ENCODE measurements at places on chromosomes 7 and 10. TPM values are rescaled to one million over a fixed set of nuclear protein-coding genes. Genes with fewer than 3 reads are reported as not detected.

DNA sequence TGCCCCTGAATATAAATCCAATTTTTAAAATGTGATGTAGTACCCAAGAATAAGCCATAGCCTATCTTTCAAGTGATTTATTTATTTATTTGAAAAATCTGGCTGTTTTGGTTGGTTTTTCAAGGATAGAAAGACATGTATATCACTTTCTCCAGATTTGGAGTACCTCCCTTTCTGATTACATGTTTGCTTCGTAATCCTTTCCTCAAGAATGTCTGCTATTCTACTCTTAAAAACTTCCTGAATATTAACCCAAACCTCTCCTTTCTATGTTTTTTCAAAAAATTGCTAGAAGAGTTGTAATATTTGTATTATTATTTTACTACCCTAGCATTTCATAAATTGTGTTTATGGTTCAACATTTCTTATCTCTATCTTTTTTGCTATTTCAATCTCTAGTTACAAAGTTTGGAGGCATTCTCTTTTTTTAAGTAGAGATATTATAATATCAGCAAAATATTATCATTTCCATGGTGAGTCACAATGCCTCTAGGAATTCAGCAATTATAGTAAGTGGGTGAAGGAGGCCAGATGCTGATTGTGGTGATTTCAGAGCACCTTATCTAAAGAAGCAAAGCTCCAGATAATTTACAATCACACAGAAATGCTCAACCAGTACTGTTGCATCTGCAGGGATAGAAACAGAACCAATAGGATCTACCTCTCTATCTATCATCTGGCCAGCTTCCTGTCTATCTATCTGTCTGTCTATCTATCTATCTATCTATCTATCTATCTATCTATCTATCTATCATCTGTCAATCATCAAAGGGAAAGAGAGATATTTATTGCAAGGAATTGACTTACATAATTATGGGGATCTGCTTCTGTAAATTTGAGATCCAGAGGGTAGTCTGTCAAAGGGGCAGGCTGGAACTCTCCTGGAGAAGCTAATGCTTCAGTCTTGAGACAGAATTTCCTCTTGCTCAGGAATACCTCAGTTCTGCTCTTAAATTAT, 412.5 kb upstream of the SEMA3C start:
- DNase-seq = no peak
- no peak overlapping the region for H3K4me3 ChIP-seq
- no peak overlapping the region for H3K27ac ChIP-seq
- no peaks in the 10 kb centered on the region for H3K4me1 ChIP-seq
- H3K36me3 ChIP-seq = no peaks in the 10 kb centered on the region

DNA sequence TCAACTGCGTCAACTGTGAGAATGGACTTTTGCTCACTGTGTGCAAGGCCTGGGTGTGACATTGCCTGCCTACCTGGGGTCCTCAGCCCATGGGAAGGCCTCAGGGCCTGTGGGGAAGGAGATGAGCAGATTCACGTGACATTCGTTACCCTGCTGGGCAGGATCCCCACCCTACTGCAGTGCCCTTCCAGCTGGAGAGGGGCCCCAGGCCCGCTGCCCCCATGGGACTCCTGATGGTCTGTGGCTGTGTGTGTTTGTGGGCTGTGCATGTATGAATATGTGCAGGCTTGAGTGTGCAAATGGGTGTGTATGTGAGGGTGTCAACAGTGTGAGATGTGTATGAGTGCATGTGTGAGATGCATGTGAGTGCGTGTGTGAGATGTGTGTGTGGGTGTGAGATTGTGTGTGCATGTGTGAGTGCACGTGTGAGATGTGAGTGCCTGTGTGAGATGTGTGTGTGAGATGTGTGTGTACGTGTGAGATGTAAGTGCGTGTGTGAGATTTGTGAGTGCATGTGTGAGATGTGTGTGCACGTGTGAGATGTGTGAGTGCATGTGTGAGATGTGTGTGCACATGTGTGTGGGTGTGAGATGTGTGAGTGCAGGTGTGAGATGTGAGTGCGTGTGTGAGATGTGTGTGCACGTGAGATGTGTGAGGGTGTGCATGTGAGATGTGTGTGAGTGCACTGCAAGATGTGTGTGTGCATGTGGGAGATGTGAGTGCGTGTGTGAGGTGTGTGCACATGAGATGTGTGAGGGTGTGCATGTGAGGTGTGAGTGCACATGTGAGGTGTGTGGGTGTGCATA, 29.7 kb downstream of the PPIF start:
- H3K27me3 ChIP-seq = no peaks in the 10 kb centered on the region
- H3K36me3 ChIP-seq = no peaks in the 10 kb centered on the region
- no peak for DNase-seq
- peaks cover 29% of the 10 kb centered on the region for H3K4me1 ChIP-seq

DNA sequence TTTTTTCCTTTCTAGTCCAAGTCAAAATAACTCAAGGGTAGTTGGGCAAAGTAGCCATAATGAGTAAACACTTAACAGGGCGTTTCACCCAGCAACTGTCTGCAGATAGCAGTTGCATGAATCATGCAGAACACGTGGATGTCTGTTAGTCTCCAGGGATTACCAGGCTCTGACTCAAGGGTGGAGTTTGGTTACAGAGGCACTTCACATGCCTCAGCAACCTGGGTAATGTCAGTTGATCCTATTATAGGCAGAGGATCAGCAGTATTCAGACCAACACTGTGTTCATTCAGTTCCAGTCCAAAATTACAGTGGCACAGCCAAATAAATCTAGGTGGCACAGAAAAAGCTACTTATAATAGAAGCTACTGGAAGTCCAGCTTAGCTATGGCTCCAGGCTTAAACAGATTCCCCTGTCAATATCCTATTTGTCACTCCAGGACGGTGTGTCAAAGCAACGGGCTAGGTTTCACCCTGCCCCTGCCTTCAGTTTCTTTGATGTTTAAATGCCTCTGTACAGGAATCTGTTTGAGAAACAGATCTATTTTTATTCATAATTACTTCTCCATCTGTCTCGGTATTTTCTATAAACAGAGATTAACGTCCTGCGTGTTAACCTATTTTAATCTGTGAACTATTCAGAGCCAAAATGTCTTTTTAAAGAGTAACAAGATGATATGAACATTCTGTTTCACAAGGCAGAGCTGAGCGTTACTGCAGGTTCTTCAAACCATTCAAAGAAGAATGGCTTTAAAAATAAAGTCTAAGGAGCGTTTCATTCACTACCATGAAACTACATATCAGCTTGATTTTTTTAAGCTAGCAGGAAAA, 162.6 kb upstream of the AKR1E2 start:
- no peaks in the 10 kb centered on the region for H3K27me3 ChIP-seq
- no peak overlapping the region for H3K4me3 ChIP-seq
- H3K4me1 ChIP-seq = peaks cover 15% of the 10 kb centered on the region
- H3K36me3 ChIP-seq = no peaks in the 10 kb centered on the region
- DNase-seq = peak; percentile 57

- H3K4me3 ChIP-seq = no peak overlapping the region
- no peaks in the 10 kb centered on the region for H3K27me3 ChIP-seq
- no peak for DNase-seq
- no peaks in the 10 kb centered on the region for H3K4me1 ChIP-seq
- H3K36me3 ChIP-seq = no peaks in the 10 kb centered on the region
Measured at GRCh38 chr7:35967366-35968139, 166.7 kb downstream of the SEPTIN7 start.

DNA sequence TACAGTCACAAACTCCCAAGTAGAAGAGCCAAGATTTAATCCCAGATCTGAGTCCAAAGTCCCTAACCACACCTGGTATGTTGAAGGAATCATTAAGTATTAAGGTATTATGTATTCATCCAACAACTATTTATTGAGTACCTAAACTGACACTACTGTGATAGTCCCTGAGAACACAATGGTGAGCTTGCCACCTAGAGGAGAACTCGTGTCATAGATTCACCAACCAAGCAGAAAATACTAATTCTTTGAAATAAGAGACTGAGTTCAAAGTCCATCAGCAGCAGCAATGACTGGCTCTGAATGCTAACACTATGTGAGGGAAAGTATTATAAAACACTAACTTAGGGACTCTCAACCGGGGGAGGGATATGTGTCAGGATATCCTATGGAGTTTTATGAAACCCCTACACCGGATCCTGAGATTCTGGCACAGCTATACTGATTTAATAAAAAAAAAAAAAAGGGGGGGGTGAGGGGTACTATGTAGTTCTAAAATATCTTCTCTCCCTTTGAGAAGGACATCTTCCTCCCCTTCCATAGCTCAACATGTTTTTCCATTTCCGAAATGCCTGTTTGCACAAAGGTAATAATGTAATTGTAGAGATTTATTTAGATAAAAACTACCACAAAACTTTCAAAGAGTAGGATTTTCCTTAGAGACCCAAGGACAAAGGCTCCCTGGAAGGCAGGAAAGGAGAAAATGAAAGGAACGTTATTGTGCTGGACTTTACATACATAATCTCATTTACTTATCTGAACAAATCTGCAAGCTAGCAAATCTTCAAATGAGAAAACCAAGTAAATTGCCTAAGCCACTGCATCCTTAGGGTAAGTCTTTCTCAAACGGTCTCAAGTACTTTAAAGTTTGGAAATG, 1.6 kb downstream of the NCOA4 start:
- DNase-seq = no peak
- peaks cover 12% of the 10 kb centered on the region for H3K4me1 ChIP-seq
- no peak overlapping the region for H3K27ac ChIP-seq

DNA sequence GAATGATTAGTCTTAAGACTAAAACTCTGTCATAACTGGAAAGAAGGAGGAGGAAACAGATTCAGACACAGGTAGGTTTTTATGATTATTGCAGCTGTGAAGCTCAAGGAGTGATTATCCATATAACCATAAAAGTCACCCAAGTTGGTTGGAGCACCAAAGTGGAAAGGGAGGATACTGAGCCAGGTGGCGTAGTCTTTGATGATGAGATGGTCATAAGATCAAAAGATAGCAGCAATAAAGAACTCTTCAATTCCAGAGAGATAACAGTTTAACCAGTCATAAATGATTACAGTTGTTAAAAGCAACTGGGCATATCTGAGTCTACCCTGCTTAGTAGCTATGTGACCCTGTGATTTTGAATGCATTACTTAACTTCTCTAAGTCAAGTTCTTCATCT, 8.4 kb downstream of the ABCB1 start:
- H3K27me3 ChIP-seq = no peaks in the 10 kb centered on the region
- no peaks in the 10 kb centered on the region for H3K4me1 ChIP-seq
- DNase-seq = no peak
- no peaks in the 10 kb centered on the region for H3K36me3 ChIP-seq
- no peak overlapping the region for H3K4me3 ChIP-seq
- no peak overlapping the region for H3K27ac ChIP-seq

DNA sequence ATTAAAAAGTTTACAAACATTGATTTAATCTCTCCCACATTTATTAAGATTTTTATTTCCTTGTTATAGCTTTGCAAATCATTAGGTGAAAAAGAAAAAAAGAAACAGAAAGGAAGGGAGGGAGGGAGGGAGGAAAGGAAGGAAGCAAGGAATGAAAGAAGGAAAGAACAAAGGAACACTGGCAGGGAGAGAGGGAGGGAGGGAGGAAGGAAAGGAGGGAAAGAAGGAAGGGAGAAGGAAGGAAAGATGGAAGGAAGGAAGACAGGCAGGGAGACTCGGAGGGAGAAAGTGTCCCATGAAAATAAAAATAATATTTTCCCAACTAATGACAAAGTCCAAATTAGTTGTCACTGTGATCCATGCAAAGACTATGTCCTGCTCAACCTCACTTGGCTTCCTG, 6.3 kb upstream of the ITGA8 start:
- no peak overlapping the region for H3K4me3 ChIP-seq
- H3K27ac ChIP-seq = no peak overlapping the region
- no peaks in the 10 kb centered on the region for H3K36me3 ChIP-seq
- no peak for DNase-seq

DNA sequence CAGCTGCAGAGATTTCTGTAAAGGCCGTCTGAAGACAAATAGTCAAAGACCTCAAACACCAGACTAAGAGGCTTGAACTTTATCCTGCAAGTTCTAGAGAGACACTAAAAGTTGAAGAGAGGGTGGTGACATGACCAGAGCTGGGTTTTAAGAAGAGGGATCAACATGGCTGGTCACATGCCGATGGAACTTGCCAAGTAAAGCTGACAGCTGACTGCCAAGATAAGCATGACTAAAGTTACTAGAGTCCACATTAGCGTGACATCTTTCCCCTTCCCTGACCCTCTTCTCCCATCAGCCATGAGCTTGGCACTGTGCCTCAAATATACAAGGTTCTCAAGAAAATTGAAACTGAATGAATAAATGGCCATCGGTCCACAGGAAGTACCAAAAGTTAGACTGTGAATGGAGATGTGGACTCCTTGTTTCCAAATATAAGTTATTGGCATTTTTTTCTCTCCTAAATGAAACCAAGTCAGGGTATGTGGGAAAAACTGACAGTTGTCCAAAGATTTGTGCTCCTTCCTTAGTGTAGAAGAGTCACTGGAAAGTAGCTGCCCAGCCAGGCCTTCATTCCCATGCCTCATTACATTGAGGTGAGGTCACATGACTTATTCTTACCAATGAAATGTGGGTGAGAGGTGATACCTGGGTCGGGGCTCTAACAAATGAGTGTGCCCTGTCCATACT, 24.5 kb downstream of the XPNPEP1 start:
- no peak overlapping the region for H3K4me3 ChIP-seq
- H3K27ac ChIP-seq = no peak overlapping the region
- H3K27me3 ChIP-seq = no peaks in the 10 kb centered on the region
- H3K36me3 ChIP-seq = no peaks in the 10 kb centered on the region
- DNase-seq = no peak

DNA sequence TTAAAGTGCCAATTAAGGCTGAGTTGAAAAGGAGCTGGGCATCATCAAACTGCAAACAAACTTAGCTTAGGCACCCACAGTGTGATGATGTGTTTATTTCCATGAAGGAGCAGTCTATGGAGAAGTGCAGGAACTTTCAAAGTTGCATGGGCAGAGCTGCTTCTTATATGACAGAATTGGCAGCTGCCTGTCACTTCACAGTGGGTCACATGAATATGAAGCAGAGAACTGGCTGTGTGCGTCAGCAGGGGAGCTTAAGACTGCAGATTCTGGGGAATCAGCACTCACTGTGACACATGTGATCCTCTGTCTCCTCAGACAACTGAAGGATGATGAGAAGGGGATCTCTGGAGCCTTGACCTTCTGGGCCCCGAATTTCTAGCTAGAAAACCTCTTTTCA, 36.6 kb downstream of the RBM28 start:
- no peaks in the 10 kb centered on the region for H3K27me3 ChIP-seq
- no peaks in the 10 kb centered on the region for H3K4me1 ChIP-seq
- H3K36me3 ChIP-seq = no peaks in the 10 kb centered on the region
- no peak overlapping the region for H3K4me3 ChIP-seq

GRCh38 chr7:55019191-55019690, 424 bp downstream of the EGFR start:
- peak; percentile 86 for DNase-seq
- H3K36me3 ChIP-seq = no peaks in the 10 kb centered on the region
- no peaks in the 10 kb centered on the region for H3K27me3 ChIP-seq
- H3K27ac ChIP-seq = peak overlapping the region; percentile 84
- peak overlapping the region; percentile 78 for H3K4me3 ChIP-seq
- peaks cover 5% of the 10 kb centered on the region for H3K4me1 ChIP-seq

GRCh38 chr10:56596257-56596656, 235.2 kb upstream of the ZWINT start:
- no peak overlapping the region for H3K4me3 ChIP-seq
- no peak overlapping the region for H3K27ac ChIP-seq
- H3K36me3 ChIP-seq = no peaks in the 10 kb centered on the region
- H3K27me3 ChIP-seq = no peaks in the 10 kb centered on the region

The PRRT4 gene
- total RNA-seq = 0.58 TPM

The PKD2L1 gene
- not detected for total RNA-seq

The CDNF gene
- total RNA-seq = 5.8 TPM

The SLF2 gene
- total RNA-seq = 61.6 TPM

Measured in ovary (tissue), 10 donors.